ENCODE measurements at places on chromosomes 3 and 15.
A peak's percentile ranks its signal among the peaks of the same experiment; 100 is the strongest.

DNA sequence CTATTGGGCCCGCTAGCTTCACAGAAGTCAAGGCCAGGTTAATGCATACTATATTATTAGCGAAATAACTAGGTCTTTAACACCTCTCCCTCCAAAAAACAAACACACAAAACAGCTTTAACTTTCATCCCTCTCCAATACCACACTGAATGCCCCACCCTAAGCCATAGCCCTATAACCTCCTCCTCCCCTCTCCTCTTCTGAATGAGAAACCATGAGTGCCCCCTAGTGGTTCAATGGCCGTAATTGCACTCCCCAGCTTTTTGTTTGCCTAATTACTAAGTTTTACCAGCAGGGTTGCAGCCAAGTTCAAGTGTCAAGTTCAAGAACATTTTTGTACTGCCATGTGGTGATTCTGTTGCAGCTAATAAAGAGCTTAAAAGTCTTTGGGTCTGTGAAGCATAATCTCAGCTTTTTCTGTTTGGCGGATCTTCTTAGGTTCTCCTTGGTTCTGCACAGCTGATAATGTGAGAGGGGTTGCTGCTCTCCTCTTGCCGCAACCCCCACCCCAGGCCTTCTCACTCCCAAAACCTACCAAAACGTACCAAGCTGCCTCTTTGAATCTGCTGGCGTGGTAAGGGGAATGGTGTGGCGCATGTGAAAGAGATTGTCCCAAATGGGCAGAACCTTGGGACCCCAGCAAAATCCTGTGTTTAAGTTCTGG is 57.9 kb downstream of the RPL22L1 start:
- DNase-seq = peak; percentile 47

DNA sequence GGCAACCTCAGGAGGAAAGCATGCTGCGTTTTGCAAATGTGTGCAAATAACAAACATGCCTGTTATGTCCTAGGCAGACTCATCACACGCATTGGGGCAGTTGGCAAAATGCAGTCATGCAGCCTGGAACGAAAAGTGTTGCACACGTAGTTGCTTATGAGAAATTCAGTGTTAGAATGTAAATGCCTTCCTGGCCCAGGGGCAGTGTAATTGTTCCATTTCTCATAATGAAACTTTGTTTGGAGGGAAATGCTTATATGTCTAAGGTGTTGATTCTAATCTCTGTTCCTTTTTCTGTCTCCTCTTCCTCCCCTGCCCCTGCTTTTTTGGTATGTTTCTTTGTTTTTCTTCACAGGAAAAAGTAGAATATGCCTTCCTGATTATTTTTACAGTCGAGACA is 156.0 kb downstream of the CACNA1D start:
- no peak for DNase-seq

DNA sequence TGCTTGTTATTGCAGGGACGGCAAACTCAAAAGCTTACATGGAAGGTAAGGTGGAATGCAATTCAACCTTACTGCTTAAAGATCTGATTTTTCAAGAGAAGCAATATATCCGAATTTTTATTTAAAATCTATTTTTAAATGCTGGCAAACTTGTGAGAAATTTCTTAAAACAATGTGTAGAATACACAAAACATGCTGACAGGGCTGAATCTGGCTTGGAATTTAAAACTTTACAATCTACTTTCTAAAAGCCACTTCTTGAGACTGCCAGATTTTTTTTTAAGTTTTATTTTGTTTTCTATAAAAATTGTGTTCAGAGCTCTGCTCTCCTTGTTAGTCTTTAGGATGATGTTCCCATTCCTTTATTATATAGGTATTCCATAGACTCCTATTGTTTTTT is 146.7 kb downstream of the ADAM10 start:
- no peak for DNase-seq

GRCh38 chr15:59052915-59053407 is 52.0 kb upstream of the CCNB2 start:
- DNase-seq = no peak

- DNase-seq = peak; percentile 23
These were observed 167.7 kb downstream of the GHSR start for GRCh38 chr3:172280406-172281051.

DNA sequence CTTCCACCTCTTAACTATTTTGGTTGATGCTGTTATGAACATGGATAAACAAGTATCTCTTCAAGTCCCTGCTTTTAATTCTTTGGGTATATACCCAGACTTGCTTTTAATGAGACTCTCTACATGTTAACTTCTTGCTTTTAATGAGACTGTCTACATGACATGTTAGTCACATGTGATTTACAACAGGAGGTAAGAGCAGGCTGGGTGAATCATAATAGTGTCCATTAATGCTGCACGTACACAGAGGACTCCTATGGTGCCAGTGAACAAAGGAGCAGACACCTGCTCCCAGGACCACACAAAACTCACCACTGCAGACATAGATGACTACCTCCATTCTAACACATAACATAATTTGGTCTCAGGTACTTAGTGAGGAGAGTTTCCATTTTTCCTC is 273.4 kb upstream of the NSMCE3 start:
- no peak for DNase-seq

- DNase-seq = no peak
These were observed 101.2 kb downstream of the FRMD5 start for GRCh38 chr15:44093836-44094235.

DNA sequence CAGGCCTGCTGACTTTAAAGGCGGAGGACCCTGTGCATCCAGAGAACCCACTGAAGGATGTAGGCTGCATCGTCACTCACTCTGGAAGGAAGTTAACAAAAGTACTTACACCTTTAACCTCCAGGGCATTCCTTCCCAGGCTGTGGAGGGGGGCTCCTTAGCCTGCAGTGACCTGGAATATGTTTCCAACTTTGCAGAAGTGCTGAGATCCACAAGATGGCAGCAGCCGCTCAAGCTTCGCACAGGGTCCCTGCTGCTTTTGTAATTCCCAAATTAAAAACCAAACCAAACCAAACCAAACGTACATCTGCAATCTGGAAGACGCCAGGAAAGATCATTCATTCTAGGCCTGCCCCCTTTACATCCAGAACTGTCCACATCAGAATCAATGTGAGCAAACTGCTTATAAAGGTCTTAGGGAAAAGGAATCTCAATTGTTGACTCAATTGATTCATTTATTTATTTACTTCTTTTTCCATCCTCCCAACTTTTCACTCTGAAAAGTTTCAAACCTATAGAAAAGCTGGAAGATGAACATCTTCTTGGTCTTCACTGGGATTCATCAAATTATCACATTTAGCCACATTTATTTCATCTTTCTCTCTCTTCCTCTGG is 70.5 kb upstream of the KLHL25 start:
- DNase-seq = no peak

GRCh38 chr3:187798126-187798525 is 52.9 kb upstream of the BCL6 start:
- no peak for DNase-seq

- DNase-seq = no peak
These were observed 8.0 kb downstream of the TBC1D2B start for GRCh38 chr15:78069462-78070029.

DNA sequence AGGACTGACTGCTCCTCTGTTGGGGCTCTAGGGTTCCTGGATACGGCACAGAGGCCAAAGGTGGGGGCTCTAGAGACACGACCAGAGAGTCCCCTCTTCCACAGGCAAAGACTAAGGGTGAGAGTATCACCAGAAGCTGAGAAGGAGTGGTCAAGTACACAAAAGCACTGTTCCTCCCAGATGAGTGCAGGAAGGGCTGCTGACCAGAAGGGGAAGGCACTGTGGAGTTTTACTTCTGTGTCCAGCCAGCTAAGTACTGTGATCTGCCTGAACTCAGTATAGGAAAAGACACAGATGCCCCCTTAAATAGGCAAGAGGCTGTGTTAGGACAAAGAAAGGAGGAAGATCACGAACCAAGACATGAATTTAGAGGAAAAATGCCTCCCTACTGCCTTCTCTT is 11.7 kb downstream of the MRPS11 start:
- no peak for DNase-seq

- DNase-seq = peak; percentile 70
These were observed 82.6 kb downstream of the LSM3 start for GRCh38 chr3:14261229-14261628.

GRCh38 chr3:14145670-14146380 is 21.0 kb downstream of the TMEM43 start:
- DNase-seq = no peak

- DNase-seq = no peak
These were observed 52.3 kb upstream of the BNIP2 start for GRCh38 chr15:59741274-59741906.

DNA sequence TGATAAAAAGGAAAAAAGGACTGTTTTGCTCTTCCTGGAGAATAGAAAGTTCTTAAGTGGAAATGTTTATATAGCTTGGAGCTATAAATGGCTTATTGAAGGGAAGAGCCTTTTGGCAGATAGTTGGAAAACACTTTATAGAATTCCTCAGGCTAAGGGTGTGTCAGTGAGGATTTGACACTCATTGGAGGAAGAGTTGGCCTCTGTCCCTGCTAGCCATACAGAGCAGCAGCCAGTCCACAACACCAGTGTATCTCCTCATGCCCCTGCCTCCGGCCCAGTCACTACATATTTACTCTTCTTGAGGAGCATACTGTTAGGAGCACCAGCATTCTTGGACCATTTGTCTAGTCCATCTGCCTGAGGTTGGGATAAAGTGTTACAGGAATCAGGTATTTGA is 36.2 kb downstream of the KLHL18 start:
- DNase-seq = no peak

GRCh38 chr3:140375002-140375401 is 302.9 kb upstream of the TRIM42 start:
- no peak for DNase-seq

- no peak for DNase-seq
These were observed 28.1 kb downstream of the ATOSA start for GRCh38 chr15:52651114-52651513.

- no peak for DNase-seq
These were observed 168.2 kb downstream of the MBNL1 start for GRCh38 chr3:152436707-152437590.

DNA sequence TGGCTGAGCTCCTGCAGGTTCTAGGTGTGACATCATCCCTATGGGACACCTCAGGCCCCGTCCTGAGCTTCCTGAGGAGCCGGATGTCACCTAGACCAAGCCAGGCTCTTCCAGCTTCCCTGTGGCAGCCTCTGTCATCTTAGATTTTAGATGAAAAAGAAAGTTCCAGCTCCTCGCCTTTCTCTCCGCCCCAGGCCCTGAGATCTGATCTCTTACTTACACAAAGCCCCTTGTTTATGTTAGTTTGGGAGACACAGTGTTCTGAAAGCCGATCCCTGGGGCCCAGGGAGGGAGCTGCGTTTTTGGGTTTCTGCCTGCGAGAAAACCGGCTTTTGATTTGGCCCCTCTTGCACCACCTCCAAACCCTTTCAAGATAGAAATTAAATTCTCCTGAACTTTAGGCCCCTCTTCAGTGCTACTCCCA is 40.2 kb upstream of the FAM107A start:
- no peak for DNase-seq

GRCh38 chr3:169213956-169214355 is 449.6 kb downstream of the MECOM start:
- no peak for DNase-seq

DNA sequence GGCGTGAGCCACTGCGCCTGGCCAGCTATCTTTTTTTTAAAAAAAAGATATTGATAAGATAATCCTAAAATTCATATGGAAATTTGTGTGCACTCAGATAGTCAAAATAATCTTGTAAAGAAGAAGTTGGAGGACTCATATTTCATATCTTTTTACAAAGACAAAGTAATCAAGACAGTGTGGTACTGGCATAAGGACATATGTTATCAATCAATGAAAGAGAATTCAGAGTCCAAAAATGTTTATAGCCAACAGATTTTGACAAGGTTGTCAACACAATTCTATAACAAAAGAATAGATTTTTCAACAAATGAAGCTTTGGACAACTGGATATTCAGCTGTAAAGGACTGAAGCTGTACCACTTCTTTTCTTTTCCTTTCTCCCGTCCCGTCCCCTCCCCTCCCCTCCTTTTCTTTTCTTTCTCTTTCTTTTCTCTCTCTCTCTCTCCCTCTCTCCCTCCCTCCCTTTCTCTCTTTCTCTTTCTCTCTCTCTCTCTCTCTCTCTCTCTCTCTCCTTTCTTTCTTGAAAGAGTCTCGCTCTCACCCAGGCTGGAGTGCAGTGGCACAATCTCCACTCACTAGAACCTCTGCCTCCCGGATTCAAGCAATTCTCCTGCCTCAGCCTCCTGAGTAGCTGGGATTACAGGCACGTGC is 126.8 kb downstream of the GSK3B start:
- DNase-seq = no peak

GRCh38 chr3:38984110-38984509 is 67.6 kb downstream of the SCN11A start:
- no peak for DNase-seq
